ENCODE measurements at places on chromosomes 3 and 15.

DNA sequence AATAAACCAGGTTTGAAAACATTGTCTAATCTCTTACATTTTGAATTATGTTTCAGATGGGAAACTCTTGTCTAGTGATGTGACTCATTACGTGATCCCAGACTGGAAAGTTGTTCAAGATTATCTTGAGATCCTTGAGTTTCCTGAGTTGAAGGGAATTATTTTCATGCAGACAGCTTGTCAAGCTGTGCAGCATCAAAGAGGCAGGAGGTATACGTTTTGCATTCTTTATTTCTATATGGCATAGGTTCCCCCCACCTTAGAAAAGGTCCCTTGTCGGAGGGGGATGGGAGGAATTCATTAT lies 1.5 kb downstream of the DIS3L start:
- no peak for DNase-seq

DNA sequence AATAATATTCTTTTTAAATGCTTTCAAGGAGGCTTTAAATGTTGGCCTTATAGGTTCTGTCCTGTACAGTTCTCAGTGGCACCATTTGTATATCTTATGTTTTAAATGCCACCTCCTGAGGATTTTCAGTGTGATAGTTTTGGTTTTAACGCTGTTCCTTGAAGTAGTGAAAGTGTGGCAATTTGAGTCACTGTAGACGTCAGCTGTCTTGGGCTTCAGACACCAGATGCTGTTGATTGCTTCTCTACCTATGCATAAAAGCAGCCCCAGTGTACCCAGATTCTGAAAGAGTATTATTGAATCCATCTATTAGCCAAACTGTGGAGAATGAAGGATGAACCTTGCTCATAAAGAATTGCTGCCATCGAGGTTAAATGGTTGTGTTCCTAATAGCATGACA lies 316.8 kb upstream of the GBE1 start:
- DNase-seq = no peak

GRCh38 chr3:29312395-29312794 lies 31.5 kb downstream of the RBMS3 start:
- no peak for DNase-seq

DNA sequence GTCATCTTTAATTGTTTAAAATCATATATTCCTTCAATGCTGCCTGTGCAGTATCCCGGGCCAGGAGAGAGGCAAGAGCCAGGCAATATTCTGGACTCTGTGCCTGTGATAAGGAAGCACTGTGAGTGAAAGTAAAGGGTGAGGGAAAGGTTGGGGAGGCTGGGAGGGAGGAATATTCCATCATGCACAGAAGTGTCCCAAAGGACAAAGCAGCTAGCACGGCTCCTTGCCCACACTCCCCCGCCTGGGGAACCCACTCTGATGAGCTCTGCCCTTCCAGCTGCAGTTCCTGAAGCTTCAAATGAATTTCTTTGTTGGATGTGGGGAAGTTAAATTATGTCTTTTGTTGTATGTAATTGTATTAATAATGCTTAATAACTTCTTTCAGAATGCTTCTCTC lies 1.5 kb upstream of the PRICKLE2 start:
- DNase-seq = no peak

DNA sequence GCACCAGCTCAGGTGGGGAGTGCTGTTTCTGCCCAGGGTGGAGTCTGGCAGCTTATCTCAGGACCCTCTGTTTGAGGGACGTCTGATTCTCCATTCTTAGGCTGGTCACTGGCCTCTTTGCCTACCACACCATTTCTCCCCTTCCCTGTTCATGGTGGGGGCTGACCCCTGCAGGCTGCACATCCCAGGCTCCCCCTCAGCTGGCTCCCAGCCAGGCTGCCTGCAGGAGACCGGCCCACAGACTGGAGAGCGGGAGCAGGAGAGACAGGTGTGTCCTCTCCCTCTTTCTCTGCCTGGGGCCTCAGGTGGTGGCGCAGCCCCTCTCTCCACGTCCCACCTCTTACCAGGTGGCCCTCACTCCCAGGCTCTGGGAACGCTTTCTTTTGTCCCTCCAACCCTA lies 60.8 kb downstream of the RAB11A start:
- DNase-seq = no peak

GRCh38 chr3:134486577-134487041 lies 752 bp downstream of the CEP63 start:
- no peak for DNase-seq

- no peak for DNase-seq
These were observed 82.4 kb downstream of the P3H2 start for GRCh38 chr3:190038050-190038933.

All from activated T-helper 1 cell treated with anti-CD3 and anti-CD28 coated beads, Interleukin-2, amount 50 U/mL, for 16 hours (primary cell).